AG09319 (cell line): ENCODE measurements at places on chromosomes 2 and 18.

- DNase-seq: no peak
These were observed 386 bp upstream of the YIPF4 start for GRCh38 chr2:32277363-32277673.

DNA sequence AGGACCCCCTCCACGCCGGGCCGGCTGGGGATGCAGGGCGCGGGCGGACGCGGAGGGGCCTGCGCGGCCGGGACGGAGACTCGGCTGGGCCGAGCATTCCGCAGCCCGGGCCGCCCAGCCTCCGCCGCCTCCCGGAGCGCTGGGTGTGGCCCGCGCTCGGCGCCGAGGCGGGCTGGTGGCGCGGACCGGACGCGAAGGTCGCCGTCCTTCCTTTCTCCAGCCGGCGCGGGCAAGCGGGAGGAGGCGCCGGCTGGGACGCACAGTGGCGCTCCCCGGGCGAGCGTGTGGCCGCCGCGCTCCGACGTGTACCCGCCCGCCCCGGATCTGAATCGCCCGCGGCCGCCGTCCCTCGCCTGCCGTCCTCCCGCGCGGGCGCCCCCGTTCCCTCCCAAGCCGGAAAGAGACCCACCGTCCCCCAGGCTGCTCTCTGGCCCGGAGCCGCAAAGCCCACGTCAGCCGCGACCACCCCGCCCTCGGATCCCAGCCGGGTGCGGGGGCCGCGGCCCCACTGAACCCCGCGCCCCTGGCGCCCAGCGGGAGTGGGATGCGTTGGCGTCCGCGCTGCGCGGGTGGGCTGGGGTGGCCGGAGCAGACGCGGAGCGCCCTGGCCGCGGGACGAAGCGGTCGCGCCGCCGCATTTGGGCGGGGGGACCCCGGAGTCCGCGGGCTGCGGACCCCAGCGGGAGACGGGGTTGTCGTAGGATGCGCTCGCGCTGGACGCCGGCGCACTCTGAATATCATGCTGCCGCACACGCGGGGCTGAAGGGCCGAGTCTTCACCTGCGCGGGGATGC lies 634 bp downstream of the SPATS2L start:
- no peak for DNase-seq

- no peak for DNase-seq
These were observed 113.8 kb downstream of the KYNU start for GRCh38 chr2:142991295-142991694.

DNA sequence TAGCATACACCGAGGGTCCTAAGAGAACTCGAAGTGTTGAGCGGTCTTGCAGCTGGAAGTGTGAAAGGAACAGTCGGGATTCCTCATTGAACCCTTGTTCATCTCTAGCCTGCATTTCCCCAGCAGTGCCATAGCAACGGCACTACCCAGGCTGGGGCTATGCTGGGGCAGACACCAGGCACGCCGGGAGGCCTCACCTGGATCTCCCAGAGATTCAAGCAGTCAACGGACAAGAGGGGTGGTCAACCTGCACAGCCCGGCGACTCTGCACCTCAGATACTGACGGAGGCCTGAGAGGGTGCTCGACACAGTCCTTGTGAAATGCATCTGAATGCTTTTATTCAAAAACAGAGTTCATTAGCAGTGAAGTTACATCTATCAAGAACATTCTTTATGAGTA lies 604.2 kb downstream of the GALR1 start:
- no peak for DNase-seq

- DNase-seq: no peak
These were observed 24.5 kb downstream of the TIMM21 start for GRCh38 chr18:74172697-74173433.

GRCh38 chr2:152352616-152353015 lies 17.6 kb downstream of the FMNL2 start:
- DNase-seq: no peak

DNA sequence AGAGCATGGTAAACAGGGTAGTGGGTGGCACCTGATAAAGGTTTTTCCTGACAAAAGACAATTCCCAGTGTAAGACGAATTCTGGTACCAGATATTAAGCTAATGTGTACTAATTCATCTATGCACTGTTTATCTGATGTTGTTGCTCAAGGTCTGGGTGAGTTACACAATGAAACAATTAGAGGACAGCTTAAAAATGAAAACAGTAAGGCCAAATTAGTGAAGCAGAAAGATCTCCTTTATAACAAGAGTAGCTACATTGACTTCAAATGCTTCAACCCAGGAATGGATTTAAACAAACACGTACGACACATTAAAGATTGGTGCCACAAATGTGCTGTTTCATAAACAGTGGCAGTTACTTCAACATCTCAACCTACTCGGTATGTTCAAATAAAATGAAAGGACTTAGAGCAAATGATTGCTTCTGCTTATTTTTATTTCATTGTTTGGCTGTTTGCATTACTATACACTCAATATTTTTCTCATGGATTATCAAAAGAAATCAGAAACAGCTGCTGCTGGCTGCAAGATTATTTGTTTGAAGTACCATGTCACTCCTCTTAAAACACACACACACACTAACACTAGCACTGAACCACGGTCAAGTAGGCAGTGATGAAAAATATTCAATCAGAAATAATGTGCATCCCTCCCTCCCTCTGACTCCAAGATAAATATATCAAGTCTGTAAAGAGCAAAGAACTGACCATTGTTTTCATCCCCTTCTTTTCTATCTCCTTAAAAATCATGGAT lies 94.4 kb upstream of the RND3 start:
- DNase-seq: peak; percentile 62

- no peak for DNase-seq
These were observed 8.6 kb downstream of the SNRNP27 start for GRCh38 chr2:69902213-69902922.

DNA sequence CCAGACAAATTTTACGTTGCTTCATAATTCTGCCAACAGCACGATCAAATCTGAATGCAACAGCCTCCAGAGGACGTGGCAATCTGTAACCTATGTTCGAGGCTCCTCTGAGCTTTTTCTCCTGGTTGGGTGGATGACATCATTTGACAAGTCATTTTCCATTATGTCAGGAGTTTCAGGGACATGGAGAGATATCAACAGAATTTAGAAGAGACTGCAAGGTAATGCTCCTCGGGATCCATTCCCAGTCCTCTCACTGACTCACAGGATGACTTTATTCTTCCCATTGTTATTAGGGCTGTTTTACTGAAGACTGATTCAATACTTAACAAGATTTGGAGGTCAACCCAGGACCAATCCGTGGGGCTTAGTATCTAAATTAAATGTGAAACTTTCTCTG lies 72.5 kb upstream of the RNF152 start:
- DNase-seq: no peak

GRCh38 chr2:86026744-86027065 lies 79.0 kb downstream of the POLR1A start:
- no peak for DNase-seq

DNA sequence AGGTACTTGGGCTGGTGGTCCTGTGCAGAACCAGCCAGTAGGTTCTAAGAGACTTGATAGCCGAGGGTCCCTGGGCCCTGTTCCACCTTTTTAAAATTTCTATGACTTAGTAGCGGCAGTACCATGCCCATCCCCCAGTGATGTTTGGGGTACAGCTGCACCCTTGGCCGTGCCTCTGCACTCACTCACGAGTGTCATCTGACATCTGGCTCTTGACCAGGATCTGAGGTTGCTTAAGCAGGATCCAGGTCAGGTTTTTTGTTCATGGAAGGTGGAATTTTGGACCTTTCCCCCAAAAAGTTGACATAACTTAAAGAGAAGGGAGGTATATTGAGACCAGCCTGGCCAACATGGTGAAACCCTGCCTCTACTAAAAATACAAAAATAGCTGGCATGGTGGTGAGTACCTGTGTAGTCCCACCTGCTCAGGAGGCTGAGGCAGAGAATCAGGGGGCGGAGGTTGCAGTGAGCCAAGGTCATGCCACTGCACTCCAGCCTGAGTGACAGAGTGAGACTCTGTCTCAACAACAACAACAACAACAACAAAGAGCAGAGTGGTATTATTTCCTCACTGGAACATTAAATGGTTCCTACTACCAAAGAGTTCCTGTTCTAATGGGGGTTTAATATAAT lies 163.6 kb downstream of the NEDD4L start:
- DNase-seq: no peak

- DNase-seq: no peak
These were observed 59.6 kb downstream of the TRPM8 start for GRCh38 chr2:233976690-233977294.

- no peak for DNase-seq
These were observed 76.6 kb downstream of the RDH14 start for GRCh38 chr2:18483896-18484295.

- no peak for DNase-seq
These were observed 76.1 kb downstream of the SEPTIN10 start for GRCh38 chr2:109537565-109538222.

GRCh38 chr2:31528823-31529222 lies 51.9 kb downstream of the SRD5A2 start:
- no peak for DNase-seq

DNA sequence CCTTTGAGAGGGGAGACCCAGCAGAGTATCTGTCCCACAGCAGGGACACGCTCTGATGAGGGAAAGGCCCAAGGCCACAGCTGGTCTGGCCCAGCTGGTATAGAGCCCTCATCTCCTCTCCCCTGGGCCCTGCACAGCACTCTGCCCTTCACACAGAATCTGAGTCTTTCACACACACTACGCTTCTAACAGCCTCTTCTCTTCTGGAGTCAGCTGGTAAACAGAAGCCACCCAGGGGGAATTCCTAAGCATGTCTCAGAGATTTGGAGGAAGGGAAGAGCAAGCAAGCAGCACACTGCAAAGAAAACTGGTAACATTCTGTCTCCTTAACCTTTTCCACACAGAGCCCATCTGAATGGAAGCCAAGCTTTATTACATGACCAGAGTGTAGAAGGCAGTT lies 121.1 kb upstream of the ACAA2 start:
- DNase-seq: no peak

DNA sequence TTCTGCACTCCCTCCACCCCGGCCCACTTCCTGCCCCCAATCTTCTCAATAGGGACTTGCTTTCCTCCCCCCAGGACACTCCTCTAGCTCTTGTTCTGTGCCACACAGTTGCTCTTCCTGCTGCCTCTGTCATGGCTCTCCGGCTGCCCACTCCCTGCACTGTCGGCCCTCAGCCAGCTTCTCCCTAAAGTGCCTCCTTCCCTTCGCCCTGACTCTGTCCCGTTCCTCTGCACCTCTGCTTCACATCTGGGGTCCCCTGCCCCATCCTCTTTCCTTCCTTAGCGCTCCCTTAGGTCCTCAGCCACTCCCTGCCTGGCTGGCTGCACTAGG lies 132.1 kb downstream of the CABLES1 start:
- DNase-seq: no peak

- no peak for DNase-seq
These were observed 32.1 kb upstream of the SP3 start for GRCh38 chr2:173997269-173997668.

DNA sequence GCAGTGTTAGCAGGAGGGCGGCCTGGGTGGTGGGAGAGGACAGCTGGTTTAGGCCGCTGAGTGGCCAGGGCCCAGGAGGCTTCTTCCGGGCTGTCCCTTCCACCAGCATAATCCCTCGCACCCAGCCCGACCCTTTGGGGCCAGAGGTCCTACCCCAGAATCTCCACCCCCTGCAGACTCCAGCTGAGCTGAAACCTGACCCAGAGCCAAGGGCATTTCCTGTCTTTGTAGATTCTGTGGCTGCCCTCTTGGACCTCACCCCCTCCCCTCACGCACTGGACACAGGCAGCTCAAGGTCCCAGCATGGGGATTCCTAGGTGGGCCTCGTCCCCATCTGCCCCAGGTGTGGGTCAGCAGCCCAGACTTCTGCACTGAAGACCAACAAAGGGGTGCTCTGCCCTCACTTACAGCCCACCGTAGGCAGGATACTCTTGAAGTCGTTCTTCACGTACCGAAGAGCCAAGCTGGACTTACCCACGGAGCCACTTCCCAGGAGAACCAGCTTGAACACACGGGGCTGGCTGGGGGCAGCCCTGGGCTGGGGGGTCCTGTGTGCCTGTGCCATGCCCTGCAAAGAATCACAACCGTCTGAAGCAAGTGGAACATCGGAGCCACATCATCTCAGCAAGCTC lies 4.8 kb downstream of the RAB17 start:
- no peak for DNase-seq

DNA sequence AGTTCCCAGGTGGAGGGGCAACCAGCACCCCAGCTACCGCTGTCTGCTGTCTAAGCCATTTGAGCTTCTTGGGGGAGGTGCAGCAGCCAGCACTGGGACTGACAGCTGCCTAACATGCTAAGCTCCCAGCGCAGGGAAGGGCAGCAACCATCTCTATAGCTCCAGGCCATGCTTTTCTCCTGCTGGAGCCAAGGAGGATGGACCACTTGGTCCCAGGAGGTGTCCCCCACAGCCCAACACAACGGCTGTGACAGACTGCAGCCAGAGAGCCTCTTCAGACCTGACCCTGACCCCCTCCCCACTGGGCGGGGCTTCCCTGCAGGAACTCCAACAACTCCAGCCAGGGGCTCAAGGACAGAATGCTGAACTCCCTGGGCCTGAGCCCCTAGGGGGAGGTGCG lies 370.6 kb upstream of the REG3G start:
- DNase-seq: no peak

GRCh38 chr2:173264603-173265366 lies 89.9 kb upstream of the CDCA7 start:
- no peak for DNase-seq

DNA sequence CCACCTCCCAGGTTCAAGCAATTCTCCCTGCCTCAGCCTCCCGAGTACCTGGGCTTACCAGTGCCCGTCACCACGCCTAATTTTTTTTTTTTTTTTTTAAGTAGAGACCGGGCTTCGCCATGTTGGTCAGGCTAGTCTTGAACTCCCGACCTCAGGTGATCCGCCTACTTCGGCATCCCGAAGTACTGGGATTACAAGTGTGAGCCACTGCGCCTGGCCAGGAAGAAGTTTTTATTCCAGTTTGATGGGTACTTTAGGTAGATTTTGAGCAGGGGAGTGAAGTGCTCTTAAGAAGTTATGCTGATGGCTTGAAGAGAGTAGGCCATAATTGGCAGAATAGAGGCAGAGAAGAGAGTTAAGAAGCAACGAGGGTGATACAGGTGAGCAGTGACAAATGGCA lies 25.3 kb downstream of the FZD5 start:
- DNase-seq: no peak

DNA sequence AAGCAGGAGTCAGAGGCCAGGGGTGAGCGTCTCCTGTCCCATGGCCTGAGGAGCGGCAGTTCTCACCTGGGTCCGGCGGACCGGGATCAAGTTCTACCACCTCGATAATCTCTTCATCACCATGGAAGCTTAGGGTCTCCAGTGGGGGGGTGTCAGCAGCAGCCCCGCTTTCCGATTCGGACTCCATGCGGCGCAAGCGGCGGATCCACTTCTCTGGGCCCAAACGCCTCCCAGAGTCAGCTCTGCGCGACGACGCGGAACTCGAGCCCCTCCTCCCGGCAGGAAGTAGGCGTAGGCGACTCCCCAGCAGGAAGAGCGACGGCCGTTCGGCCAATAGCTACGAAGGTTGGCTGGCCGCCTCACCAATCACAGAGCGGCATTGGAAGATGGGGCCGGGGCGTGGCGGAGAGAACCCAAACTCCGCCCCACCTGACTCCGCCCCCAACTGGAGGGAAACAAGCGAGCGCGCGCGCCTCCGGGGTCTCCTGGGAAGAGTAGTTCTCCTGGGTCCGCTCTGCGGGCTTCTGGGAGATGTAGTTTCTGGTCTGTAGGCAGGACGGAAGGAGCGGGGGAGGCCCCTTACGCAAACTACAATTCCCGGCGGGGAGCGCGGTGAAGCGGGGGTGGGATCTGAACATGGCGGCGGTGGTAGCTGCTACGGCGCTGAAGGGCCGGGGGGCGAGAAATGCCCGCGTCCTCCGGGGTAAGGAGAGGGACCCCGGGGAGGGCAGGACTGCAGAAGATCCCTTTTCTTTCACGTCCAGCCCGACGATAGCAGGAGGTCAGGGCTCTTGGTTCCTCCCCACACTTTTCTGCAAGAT lies at the start of the genes AAMP and PNKD:
Gene AAMP (minus strand): TSS at position 238 of the 821 bp plus-strand sequence. CDS start 51 bp downstream, at position 187.
Gene PNKD (plus strand): TSS at position 620 of the 821 bp plus-strand sequence. CDS start 17 bp downstream, at position 637.
- DNase-seq: peak; percentile 99
